ENCODE measurements at places on chromosomes 12 and 14.

DNA sequence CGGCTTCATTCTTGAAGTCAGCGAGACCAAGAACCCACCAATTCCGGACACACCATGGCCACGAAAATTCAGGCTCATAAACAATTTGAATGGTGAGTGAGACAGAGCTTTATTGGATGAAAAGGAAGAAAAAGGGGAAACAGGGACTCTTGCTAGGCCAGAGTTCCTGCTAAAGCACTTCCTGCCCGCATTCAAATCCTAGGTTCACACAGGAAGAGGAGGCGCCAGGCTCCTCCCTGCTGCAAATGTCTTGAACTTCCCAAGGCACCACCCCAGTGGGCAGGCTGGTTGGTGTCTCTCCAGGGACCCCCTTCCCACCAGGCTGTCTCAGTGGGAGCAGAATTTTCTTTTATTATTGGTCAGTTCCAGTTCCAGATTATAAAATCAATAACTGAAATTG is 121.2 kb downstream of the FSCB start:
- DNase-seq, result no peak

GRCh38 chr14:34104489-34105397 is 153.9 kb upstream of the EGLN3 start:
- no peak for DNase-seq

- DNase-seq, result no peak
These were observed 734 bp downstream of the FIGNL2 start for GRCh38 chr12:51847643-51848325.

DNA sequence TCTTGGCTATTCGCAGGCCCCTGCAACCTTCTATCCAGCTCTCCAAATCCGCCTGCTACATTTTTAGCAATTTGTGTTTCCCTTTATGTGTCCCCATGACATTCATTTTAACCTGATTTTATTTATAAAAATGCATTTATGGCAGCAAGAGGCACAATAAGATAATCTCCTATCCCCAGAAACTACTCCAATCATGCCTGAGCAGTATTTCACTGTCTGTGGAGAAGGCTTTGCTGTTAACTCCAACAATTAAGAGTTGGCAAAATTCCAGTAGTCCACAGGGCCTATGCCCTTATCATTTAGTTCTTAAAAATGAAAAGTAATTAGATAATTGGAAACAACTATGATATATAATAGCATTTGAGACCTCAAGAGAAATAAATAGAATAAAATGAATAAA is 462.4 kb downstream of the TRHDE start:
- no peak for DNase-seq

DNA sequence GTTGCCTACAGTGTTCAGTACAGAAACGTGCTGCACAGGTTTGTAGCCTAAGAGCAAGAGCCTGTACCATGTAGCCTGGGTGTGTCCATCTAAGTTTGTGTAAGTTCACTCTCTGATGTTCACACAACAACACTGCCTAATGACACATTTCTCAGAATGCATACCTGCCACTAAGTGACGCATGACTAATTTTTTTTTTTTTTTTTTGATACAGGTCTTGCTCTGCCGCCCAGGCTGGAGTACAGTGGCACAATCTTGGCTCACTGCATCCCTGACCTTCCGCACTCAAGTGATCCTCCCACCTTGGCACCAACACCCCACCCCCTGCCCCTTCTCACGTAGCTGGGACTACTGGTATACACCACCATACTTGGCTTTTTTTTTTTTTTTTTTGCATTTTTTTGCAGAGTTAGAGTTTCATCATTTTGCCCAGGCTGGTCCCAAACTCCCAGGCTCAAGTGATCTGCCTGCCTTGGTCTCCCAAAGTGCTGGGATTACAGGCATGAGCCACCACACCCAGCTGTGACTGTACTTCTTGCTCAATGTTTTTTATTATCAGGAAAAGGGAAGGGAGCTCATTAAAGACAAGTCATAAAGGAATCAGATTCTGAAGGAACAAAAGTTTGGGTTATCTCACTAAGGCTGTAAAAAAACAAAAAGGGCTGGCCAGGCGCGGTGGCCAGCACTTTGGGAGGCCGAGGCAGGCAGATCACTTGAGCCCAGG is 10.0 kb upstream of the CDC42BPB start:
- no peak for DNase-seq

GRCh38 chr14:95460647-95461478 is 55.6 kb downstream of the SYNE3 start:
- DNase-seq, result peak; percentile 80

GRCh38 chr14:37673439-37673838 is 78.0 kb downstream of the TTC6 start:
- DNase-seq, result no peak

- no peak for DNase-seq
These were observed 16.1 kb downstream of the AICDA start for GRCh38 chr12:8596561-8596960.

DNA sequence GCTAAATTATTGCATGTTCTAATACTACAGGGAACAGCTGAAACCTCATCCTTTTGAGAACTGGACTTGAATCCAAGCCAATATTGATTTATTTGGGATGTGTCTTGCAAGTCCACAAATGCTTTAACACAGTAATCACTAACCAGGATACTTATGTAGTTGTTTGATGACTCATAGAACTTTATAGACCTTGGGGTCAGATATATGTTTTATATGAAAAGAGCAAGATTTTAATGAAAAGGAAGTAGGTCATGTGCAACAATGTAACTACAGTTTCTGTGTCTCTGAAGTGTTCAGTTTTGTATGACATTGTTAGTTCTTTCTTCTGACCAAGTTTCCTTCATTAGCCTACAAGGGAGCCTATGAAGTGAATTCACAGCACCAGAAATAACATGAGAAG is 352.0 kb downstream of the ZFP36L1 start:
- no peak for DNase-seq

GRCh38 chr14:67618617-67619063 is 1.1 kb upstream of the ARG2 start:
- no peak for DNase-seq

GRCh38 chr12:51896236-51896635 is 8.3 kb downstream of the ANKRD33 start:
- DNase-seq, result no peak

DNA sequence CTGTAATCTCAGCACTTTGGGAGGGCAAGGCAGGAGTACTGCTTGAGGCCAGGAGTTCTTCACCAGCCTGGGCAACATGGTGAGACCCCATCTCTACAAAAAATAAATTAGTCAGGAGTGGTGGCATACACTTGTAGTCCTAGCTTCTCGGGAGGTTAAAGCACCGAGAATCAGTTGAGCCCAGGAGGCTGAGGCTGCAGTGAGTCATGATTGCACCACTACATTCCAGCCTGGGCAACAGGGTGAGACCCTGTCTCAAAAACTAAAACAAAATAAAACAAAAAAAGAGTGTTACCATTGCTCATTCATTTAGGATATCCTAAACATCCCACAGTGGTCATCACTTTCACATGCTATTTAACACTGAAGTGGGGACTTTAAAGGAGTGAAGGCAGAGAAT is 7.8 kb downstream of the NEK9 start:
- DNase-seq, result no peak

DNA sequence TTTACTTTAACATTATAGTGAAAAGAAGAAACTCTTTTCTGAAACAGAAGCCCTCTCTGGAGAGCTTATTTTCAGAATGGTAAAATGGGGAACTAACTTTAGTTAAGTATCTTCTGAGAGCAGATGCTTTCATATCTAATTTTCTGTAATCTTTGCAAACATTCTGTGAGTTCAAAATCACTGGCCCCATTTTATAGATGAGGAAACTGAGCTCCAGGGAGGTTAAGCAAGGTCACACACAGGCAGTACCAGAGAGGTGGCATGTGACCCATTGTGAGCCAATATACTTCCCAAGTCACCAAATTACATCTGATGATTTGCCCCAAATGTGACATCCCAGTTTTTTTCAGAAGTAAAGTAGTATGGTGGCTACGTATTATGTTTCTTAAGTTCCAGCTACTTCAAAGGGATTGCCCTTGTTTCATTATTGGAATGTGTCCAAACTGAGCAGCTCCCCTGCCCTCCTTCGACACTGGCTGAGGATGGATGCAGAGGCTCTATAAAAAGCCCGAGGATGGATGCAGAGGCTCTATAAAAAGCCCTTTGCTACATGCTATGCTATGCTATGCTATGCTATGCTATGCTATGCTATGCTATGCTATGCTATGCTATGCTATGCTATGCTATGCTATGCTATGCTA is 36.2 kb upstream of the NUDT4 start:
- DNase-seq, result no peak

- no peak for DNase-seq
These were observed 6.7 kb upstream of the SLC10A1 start for GRCh38 chr14:69803753-69804152.

DNA sequence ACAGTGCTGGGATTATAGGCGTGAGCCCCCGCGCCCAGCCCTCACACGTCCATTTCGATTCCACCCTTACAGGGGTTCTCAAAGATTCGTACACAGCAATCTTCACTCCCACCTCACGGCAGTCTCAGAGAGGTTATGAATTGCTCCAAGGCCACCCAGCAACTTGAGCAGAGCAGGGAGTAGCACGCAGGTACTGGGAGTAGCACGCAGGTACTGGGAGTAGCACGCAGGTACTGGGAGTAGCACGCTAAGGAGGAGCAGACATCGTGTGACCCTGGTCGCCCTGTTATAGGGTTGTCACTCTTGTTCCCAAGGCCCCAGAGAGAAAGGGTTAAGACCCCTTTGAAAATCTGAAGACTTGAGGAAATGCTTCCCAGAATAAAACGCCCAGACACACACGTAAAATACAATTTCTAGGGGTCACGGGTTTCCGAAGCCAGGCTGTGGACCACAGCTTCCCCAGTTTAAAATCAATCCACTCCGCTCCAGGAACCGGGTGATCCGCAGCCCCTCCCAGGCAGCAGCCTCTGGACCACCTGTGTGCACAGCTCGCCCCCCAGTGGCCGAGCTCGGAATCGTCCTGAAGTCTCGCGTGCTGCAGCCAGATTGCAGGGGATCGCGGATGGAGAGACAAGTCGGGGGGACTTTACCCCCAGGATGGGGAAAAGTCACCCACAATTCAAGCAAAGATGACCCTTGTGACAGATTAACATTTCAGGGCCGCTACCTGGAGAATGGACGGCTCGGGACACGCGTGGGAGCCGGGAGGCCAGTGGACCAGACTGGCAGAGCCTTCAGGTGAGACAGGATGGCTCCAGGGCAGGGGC is 92.0 kb downstream of the SCARB1 start:
- DNase-seq, result peak; percentile 87

- no peak for DNase-seq
These were observed 343.9 kb upstream of the FLRT2 start for GRCh38 chr14:85186082-85186481.

- no peak for DNase-seq
These were observed 201.1 kb upstream of the ATP2B1 start for GRCh38 chr12:89909753-89910152.

DNA sequence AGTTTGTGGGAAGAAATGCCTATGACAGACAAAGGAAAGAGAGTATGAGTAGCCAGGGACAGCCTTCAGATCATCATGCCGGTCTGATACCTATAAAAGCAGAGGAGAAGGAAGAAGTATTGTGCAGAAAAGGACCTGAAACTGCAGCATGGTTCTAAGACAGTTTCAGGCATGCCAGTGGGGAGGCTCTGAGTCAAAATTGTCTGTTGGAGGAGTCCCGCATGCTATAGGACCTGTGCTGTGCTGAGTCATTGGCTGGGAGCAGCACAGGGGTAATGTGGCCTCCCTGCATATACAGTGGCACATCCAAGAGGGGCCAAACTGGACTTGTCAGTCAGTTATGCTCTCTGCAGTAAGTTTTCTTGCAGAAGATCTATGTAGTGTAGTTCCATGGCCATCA is 40.7 kb downstream of the NEUROD4 start:
- DNase-seq, result no peak

DNA sequence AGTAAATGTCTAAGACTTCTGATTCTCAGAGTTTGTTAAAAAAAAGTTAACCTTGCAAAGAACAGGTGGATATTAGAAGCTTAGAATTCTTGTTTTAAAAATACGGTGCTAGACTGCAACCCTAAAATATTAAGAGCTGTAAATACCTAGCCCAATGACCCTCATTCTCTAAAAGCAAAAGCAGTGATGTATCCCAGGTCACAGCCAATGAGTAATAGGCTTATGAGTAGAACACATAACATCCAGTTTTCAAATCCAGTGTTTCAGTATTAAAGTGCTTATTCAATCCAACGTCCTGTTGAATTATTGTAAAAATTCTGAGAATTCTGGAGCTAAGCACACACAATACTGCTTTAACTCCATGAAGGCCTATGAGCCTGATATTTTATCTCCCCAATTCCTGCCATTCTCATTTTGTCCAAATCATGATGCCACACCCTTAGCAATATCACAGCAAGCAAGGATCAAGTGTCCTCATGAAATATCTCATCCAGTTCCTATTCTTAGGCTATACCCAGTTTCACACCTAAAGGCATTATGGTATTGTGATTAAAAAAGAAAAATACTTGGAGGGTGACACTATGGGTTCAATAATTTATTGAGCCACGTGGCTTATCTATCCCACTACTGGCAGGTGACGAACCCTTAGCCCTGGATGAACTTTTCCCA is 15.3 kb upstream of the ARID4A start:
- no peak for DNase-seq

GRCh38 chr12:107360482-107360881 is 267.1 kb upstream of the CRY1 start:
- DNase-seq, result no peak

DNA sequence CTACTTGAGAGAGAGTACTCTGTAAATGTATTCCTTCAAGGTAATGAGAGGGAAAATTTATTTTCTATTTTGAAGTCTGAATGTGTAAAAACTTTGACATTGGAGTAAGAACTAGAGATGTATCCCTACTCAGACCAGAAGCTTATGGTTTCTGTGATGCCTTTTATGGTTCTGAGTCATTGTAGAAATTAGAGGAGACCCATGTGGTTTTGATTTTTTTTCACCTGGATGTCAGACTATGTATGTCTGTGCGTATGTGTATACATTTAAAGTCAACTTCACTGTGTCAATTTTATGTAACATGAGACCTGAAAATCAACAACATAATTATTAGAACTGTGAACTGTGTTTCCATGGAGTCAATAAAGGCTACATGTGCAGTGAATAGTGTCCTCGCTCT is 302.0 kb downstream of the TRHDE start:
- no peak for DNase-seq

GRCh38 chr12:17793854-17794253 is 296.1 kb downstream of the RERGL start:
- DNase-seq, result no peak

DNA sequence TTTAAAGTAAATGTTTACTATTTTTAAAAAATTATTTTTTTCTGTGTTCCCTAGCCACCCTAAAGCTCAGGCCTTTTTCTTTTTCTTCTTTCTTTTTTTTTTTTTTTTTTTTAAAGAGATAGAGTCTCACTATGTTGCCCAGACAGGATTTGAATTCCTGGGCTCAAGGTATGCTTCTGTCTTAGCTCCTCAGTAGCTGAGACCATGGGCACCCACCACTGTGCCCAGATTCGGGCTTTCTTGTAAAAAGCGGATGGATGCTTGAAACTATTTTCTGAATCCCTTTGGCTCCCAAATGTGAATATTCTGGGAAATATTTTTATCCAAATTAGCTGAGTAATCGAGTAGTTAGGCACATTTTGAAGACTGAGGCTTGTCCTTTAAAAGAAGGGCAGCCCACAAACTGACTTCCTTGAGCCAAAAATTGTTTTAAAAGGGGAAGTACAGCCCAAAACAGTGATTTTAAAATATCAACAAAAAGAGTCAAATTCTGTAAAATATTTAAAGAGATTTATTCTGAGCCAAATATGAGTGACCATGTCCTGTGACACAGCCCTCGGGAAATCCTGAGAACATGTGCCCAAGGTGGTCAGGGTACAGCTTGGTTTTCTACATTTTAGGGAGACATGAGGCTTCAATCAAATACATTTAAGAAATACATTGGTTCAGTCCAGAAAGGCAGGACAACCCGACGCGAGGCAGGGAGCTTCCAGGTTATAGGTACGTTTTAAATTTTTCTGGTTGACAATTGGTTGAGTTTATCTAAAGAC is 28.8 kb upstream of the HIGD1C start:
- no peak for DNase-seq
